ENCODE measurements at places on chromosomes 3 and 15.
A peak's percentile ranks its signal among the peaks of the same experiment; 100 is the strongest.

DNA sequence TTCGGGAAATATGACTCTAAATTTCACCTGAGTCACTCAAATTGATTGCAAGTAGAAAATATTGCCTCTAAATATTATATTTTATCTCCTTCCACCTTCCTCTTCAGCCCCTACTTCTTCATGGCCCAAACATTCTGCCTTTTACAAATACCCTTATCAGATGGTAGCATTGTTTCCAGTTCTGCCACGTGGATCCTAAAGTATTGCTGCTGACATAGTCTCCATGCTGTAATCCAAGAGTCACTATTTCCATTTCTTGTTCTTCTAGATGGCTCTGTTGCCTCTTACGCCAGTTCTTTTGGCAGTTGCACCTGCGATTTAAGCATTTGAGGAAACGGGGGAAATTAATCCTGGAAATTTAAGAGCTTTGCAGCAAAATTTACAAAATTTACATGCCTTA, 13.6 kb downstream of the LMOD3 start:
- DNase-seq: no peak

DNA sequence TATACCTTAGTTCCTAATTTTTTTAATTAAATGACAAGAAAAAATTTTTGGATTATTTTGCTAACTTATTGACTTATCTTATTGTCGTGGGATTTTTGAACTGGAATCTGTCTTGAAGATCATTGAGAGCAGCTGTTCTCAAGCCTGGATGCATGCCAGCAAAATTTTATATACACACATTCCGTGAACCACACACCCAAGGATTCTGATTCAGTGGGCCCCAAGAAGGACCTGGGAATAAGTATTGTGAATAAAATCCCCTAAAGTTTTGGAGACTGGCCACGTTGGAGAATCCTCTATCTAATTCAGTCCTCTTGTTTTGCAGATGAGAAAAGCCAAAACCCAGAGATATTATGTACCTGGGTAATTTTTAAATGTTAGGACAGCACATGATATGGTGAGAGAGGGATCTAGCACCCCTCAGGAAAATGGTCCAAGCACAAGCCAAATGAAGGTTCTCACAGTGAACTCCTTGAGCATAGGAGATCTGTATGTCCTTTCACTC, 55.2 kb downstream of the UNC13C start:
- DNase-seq: no peak

DNA sequence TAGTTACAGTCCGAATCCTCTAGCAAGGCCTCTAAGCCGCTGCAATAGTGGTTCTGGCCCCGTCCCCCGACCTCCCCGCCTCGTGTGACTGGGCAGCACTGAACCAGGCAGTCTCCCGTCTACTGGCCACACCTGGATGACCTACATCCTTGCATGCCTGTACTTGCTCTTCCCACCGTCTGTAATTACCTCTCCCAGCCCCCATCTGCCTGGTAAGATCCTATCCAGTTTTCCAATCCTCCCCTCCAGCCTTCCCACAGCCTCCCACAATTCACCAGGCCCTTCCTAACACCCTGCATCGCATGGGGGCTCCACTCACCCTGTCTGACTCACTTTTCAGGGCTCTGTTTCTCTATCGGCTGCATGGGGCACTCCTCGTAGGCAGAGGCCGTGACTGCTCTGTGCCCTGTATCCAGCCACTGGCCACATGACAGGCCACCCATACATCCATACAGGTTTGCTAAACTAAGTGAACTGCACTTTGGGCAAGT, 32.8 kb downstream of the XXYLT1 start:
- DNase-seq: no peak

- DNase-seq: no peak
Measured at GRCh38 chr3:188253800-188254452, 100.0 kb downstream of the LPP start.

GRCh38 chr15:41411031-41411430, 5.9 kb upstream of the RTF1 start:
- no peak for DNase-seq

GRCh38 chr15:84697236-84697990, 18.5 kb downstream of the SEC11A start:
- DNase-seq: no peak

DNA sequence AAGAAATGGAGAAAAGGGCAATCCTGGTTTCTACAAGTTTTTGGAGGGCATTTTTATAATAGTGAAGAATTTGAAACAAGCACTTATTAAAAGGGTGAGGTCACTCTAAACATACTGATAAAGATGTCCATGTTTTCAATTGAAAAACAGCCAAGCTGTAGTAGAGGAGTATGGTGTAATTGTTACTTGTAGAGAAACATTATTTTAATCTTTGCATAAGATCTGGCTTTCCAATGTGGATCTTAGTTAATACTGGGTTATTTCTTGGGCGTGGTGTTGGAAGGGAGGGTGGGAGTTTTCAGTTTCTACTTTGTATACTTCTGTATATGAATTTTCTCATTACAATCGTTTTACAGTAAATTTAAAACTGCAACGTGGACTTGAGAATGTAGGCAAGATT, 22.8 kb downstream of the MORF4L1 start:
- DNase-seq: no peak

DNA sequence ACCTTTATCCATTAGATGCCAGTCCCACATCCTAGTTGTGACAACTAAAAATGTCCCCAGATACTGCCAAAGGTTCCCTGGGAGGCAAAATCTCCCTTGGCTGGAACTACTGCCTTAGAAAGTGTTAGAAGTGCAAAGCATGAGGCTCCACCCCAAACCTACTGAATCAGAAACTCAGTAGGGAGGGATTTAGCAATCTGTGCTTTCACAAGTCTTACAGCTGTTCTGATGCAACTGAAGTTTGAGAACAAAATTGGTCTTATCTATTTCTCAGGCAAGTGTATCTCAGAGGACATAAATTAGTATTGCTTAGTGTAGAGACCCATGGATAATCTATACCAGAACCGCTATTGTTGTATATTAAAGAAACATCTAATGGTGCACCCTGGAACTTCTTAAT, 70.2 kb downstream of the CLDN1 start:
- DNase-seq: peak; percentile 13

- DNase-seq: no peak
Measured at GRCh38 chr15:65659502-65660052, 37.8 kb downstream of the SLC24A1 start.

DNA sequence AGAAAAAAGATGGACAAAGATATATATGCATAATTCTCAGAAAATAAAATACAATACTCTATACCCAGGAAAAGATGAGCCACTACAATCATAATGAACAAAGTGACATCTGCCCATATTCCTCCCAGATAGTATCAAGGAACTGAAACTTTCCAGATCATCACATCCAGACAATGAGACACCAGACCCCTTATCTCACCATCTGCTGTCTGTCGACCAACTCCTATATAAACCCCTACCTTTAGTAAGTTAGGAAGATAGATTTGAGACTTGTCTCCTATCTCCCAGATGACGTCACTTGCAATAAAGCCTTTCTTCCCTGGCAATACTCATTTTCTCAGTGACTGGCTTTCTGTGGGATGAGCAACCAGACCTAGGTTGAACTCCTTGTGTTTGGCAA, 1071.6 kb downstream of the PLOD2 start:
- DNase-seq: no peak

DNA sequence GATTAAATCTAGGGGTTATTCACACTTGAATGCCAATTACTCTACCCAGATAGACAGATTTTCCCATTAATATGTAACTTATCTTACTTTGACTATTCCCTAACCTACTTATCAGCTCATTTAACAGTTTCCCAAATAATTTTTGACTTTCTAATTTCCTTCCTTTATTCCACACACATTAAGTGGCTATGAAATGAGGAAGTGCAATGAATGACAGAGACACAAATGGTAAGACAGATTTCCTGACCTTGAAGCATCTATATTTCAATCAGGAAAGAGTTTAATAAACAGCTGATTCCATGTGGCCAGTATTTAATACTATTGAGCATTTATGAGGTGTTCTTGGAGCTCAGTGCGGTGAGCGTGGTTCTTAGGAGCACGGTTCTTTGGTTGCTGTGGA, 78.8 kb downstream of the SLC7A14 start:
- DNase-seq: no peak
